Activated gamma-delta T cell treated with anti-CD3 and anti-CD28 coated beads, Interleukin-2, amount 50 U/mL, for 16 hours (primary cell): ENCODE measurements at places on chromosomes 13 and 19.

DNA sequence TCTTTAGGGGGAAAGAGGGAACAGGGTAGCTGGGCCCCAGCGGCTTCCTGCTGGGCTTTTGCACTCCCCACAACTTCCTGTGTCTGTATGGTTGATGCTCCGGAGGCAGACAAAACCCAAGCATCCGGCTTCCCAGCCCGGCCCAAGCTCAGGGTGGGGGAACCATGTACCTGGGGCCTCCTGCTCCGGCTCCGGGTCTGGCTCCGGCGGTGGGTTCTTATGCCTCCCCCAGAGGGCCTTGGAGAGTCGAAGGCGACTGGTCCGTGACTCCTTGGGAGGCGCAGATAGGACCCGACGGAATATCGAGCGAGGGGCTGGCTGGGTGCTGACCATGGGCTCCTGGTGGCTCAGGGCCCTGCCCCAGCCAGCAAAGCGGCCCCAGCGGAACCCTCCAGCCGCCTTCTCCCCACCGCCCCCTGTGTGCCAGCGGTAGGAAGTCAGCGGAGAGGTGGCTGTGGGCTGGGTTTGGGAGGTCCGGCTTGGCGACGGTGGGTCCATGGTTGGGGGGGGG lies 428 bp downstream of the RASAL3 start:
- DNase-seq, result peak; percentile 69

- no peak for DNase-seq
Measured at GRCh38 chr13:105684216-105684615, 851.2 kb downstream of the EFNB2 start.

- no peak for DNase-seq
Measured at GRCh38 chr19:55227241-55228014, 1.1 kb downstream of the TMEM86B start.

- no peak for DNase-seq
Measured at GRCh38 chr19:2015608-2015950, at the start of gene BTBD2. BTBD2 (minus strand) TSS chr19:2015714; CDS start chr19:2015703, 11 bp downstream.

DNA sequence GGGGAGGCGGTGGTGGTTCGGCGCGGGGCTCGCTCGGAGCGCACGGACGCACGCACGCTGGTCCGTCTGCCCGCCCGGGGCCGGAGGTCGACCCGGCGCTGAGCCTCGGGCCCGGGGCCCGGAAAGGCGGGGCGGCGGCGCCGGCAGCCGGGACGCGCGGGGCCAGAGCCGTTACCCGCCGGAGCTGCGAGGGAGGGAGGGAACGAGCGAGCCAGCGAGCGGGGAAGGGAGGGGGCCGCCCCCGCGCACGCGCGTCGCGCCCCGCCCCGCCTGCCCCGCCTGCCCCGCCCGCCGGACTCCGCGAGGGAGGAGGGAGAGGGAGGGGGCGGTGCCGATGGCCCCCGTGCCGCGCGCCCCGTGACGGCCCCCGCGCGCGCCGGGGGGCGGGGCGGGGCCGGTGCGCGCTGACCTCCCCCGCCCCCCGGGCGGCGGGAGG lies 15.0 kb downstream of the CIC start:
- peak; percentile 49 for DNase-seq

- DNase-seq, result no peak
Measured at GRCh38 chr13:46489586-46490023, 63.4 kb upstream of the LRCH1 start.

DNA sequence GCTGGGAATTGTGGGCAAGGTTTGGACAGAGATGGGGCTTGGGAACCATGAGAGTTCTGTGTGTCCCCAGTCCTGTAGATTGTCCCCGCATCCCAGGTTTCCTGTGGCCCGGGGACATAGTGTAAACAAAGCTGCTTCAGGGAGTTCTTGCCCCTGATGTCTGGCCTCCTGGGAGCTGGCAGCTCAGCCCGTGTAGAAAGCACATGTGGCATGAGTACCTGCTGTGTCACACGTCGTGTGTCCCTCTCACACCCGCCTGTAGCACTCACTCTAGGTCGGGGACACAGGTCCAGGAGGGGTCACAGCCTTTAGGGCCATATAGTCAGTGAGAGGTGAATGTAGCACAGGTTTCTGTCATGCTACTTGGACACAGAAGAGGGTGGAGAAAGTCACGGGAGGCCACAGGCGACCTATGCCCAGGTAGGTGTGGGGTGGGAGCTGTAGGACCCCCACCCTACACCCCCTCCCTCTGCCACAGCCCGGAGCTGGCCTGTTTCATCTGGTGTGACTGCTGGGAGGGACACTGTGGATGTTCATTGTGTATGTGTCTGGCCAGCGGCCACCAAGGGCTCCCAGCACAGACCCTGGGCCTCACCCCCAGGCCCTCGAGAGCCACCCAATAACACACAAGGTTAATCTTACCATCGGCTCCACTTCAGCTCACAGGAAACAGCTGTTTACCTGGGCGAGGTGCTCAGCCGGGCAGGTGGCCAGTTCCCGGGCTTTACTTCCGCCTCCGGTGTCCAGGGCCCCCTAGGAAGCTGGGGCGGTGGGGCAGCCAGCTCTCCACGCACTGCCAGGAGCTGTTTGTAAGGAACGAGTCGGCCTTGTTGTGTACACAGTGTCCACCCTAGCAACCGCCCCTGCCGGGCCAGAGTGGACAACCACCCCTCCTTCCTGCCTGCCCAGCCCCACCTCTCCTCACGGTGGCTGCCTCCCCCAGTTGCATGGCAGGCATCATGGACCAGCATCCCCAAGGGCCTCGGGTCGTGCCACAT lies 49.7 kb downstream of the COMP start:
- DNase-seq, result no peak

DNA sequence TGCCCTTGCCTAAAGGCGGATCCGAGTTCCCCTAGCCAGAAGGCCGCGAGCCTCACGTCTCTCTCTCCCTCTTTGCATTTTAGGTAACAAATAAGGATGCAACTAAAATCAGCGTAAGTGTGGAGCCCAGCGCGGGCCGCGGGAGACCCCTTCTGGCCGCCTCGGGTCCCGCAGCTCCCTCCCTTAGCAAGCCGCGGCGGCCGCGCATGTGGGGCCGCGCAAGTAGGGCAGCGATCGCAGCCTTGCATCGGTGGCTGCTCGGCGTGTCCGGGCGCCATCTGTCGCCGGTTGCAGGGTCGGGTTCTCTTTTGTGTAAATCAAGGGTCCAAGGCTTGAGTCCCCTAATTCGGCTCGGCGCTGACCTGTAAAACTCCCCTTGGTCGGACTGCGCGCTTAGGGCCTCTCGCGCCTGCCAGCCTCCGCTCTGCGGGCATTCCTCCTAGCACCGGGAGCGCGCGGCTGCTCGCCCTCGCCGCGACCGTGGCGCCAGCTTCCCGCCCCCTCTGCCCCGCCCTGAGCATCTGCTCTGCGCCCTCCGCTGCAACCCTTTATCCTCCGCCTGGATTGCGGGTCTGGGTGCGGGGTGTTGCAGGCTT lies 2.7 kb downstream of the VSTM2B start:
- DNase-seq, result peak; percentile 39

- no peak for DNase-seq
Measured at GRCh38 chr19:34734537-34735103, 577 bp downstream of the ZNF181 start.

DNA sequence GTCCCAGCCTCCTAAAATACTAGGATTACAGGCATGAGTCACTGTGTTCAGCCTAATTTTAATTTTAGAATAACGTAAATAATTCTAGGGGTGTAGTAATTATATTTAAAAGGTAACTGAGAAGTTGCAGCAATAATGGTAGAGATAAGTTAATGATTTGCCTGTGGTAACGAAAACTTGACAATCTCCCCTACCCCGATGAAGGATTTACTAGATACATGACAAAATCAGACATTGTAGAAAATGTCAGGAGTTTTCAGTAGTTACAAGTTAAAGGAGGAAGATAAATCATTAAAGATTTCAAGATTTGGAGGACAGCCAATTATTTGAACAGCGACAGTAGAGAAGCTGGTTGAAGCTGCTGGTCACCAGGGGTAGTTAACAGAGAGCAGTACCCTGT lies 652.2 kb upstream of the PCDH20 start:
- DNase-seq, result no peak

- no peak for DNase-seq
Measured at GRCh38 chr13:71499944-71500514, 367.0 kb downstream of the DACH1 start.

DNA sequence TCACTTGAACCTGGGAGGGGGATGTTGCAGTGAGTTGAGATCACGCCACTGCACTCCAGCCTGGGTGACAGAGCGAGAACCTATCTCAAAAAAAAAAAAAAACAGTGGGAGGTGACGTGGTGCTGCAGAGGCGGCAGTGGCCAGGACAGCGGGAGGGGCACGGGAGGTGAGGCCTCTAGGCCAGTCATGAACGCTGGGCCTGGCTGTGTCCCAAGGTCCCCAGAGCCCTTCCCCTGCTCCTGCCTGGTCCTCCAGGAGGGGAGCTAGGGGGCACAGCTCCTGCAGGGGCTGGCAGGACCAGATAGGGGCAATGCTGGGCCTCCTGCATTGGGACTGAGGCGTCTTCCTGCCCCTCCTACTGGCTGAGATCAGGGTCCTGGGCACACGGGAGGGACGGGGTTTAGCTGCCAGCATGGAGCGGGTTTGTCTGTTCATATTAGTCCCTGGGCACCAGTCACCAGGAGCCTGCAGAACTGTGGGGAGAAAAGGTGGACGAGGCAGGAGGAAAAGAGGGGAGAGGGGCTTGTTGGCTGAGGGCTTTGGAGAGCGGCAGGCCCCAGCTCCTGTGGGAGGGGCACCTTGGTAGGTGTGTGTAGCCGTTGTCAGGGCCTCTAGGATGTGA lies 4.5 kb downstream of the MAP2K7 start:
- DNase-seq, result no peak

DNA sequence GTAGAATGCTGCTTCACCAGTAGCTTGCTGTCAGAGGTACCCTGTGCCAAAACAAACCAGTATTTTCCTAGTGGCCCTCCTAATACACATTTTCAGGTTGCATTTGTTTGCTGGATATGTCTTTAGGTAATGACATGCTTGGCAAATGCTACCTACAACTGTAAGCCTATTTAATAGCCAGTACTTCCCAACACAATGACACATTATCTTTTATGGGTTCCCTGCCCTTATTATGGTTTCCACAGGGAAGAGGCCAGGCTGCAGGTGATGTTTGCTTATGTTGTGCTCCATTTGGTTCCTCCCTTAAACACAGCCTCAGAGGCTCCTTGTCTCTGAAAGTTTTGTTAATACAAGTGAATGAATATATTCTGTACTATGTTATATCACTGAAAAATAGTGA lies 24.7 kb downstream of the FRY start:
- no peak for DNase-seq

- DNase-seq, result no peak
Measured at GRCh38 chr13:44879452-44880058, 109.7 kb downstream of the NUFIP1 start.

DNA sequence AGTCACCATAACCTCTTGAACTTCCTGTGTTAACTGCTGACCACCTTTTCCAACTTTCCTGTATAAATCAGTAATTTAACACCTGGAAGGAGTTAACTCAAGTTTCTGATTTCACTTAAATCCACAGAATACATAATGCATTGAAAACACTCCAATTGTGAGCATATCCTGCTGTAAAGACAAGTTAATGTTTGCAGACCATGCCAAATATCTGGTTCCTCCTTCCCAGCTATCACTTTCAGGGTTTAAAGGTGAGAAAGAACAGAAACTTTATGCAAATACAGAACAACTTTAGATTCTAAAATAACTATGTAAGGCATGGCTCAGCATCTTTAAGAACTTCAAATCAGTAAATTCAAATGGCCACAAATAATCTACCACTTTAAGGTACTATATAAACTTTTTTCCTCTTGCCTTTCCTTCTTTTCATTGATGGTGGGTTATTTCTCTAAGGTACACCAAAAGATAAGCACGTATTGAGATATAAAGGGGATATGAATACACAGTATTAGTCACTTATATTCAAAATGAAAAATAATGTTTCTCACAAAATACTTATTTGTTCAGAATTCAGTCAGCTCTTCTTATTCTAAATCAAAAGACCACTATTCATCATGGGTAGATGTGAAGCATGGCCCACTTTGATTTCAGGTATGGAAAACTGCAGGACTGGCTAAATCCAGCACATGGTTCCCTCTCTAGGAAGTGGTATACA lies 6.6 kb upstream of the TPTE2 start:
- DNase-seq, result no peak

DNA sequence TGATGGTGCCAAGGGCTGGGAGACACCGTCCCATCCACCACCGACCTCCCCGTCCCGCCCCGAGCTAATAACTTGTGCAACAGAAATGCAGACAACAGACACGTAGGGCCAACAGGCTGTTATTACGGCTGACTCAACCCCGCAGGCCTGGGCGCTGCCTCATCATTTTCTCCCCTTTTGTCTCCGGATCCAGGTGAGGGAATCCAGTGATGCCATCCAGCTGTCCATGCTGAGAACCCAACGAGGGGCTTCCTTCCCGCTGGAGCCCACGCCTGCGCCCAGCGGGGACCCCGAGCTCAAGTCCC lies 6.4 kb upstream of the DIRAS1 start:
- no peak for DNase-seq

- DNase-seq, result no peak
Measured at GRCh38 chr19:373391-374182, 29.0 kb upstream of the MIER2 start.

GRCh38 chr19:52991484-52991883 lies 22.2 kb upstream of the ERVV-1 start:
- DNase-seq, result no peak

DNA sequence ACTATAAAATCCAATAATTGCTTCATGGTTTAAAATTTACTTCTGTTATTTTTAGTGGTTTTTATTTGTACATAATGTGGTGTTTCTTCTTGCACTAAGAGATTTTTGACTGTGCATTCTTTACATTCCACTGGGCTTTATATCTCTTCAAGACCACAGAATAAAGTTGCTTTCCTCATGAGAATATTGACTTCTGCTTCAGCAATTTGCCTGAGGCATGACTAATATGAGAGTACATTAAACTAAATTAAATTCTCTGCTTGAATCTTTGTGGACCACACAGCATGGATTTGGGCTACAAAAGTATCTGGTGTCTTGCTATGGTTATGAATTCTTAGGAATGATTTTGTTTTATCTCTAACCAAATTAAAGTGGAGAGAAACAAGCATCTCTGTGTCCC lies 1463.4 kb upstream of the PCDH20 start:
- no peak for DNase-seq

DNA sequence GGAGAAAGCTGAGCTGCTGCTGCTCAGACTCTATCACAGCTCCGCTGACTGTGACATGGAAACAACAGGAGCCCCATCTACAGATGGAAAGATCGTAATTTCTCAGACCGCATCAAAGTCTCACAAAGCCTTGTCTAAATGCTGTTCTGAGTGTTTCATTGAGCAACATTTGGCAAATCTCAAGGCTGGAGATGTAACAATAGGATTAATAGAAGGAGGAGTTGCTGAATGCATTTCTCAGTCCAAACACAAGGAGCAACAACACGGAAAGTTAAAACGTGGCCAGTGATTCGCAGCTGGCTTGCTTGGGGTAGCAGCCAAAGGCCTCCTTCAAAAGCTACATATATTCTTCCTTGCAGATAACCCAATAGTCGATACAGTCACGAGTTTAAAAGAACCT lies 55.7 kb downstream of the MRPL57 start:
- no peak for DNase-seq

- DNase-seq, result no peak
Measured at GRCh38 chr13:87093399-87093798, 577.8 kb upstream of the SLITRK5 start.

- no peak for DNase-seq
Measured at GRCh38 chr19:54180691-54181091, 7.7 kb upstream of the TMC4 start.
